Ovary (tissue), 10 donors: ENCODE measurements at places on chromosomes 5 and 9.
A peak's percentile ranks its signal among the peaks of the same experiment; 100 is the strongest.

DNA sequence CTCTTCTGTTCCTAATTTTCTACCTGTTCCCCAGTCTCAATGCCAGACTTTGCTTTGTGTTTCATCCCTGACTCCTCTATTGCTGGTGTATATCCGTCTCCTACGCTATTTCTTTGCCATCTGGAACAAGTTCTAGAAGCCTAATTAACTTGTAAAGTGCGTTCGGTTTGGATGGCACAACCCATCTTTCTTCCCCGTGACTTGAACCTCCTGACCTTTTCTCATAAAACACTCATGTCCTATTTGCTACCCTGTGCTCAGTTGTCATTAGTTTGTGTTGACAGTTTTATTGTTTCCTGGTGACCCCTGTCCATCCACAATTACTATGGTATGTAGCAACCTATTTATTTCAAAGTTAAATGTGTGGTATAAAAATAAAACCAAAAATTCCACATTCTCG lies 323.5 kb downstream of the TLE4 start:
- no peak for DNase-seq

- peak; percentile 22 for DNase-seq
Observed at GRCh38 chr9:91659529-91660495, 236.2 kb upstream of the NFIL3 start.

DNA sequence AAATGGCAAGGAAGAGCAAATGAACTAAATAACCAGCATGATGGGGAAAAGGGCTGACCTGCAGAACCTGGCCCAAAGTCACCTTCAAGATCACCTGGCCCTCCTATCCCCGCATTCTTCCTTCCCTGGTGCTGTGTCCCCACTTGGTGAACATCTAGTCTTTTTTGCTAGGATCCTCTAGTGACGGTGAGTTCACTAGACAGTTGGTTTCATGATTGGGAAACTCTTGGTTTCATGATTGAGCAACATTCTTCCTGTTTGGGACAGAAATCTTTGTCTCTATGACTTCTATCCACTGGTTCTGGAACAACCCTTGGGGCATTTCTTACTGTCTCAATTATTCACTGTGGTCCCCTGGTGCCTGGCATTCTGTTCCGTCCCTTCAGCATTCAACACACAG lies 50.2 kb upstream of the DAB2IP start:
- DNase-seq, result no peak

DNA sequence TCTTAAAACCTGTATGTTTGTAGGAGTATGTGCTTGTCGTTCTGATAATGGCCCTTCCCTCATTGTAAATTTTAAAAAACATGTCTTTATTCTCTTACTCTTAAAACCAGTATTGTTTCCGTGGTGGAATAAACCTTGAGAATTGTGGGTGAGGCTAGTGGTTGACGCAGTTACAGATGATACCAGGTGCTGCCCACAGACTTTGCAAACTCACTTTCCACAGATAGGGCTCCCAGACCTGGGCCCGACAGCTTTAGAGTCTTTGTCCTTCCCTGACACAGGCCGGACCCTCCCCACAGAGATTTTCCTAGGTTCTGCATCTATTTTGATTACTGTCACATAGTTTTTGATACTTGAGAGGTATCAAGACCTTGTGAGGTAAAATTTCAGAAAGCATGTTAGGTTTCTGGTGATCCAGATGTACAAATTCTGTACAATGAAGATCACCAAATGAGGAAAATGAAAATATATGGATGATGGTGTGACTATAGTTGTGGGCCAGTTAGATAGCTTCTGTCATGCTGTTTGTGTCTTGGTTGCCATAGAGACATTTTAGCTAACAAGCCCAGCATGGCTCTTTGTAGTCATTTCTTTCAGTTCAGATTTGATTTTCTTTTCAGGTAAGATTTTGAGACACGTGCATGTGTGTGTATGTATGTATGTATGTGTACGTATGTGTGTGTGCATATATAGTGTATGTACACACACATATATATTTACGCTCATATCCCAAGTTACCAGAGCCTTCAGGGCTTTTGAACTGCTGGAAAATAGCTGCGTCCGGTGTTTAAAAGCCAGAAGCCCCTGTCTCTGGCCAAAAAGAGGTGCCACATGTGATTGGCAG lies 33.8 kb downstream of the DMRT1 start:
- no peak for DNase-seq

- no peak for DNase-seq
Observed at GRCh38 chr9:3361116-3361515, 164.7 kb downstream of the RFX3 start.

DNA sequence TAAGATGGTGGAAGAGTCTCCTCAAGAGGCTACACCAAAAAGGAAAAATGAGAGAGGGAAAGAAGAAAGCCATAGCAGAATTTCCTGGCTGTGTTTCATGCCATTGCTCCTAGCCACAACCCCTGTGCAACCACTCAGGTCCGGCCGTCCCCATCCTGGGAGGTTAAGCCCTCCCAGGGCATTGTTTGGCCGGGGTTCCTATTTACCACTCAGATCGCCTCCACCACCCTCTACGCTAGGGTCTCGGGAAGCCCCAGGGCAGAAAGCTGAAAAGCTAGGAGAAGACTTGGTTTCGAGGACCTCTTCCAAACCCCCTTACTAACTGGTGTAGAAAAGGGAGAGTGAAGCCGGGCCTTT lies 715 bp downstream of the RC3H2 start:
- peak; percentile 26 for DNase-seq
